HS-5 (cell line): ENCODE measurements at places on chromosomes 4 and X.

DNA sequence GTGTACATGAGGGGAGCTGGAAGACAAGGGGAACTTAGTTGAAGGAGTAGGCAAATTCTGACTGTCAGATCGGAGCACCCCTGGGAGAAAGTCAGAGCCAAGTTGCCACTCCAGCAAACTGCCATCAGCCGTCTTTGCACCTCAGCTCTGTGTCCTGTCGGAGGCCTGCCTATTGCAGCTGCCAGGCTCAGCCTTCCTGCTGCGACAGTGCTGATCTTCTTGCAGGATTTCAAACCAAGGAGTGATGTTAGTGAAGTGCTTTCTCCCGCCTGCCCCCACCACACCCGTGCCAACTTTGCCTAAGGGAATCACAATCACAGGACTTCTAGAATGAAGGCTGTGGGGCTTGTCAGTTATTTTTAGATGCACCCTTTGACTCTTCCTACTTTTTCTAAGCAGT lies 185.3 kb downstream of the KIT start:
- no peak for DNase-seq

GRCh38 chr4:88841635-88842034 lies 144.0 kb upstream of the NAP1L5 start:
- no peak for DNase-seq

DNA sequence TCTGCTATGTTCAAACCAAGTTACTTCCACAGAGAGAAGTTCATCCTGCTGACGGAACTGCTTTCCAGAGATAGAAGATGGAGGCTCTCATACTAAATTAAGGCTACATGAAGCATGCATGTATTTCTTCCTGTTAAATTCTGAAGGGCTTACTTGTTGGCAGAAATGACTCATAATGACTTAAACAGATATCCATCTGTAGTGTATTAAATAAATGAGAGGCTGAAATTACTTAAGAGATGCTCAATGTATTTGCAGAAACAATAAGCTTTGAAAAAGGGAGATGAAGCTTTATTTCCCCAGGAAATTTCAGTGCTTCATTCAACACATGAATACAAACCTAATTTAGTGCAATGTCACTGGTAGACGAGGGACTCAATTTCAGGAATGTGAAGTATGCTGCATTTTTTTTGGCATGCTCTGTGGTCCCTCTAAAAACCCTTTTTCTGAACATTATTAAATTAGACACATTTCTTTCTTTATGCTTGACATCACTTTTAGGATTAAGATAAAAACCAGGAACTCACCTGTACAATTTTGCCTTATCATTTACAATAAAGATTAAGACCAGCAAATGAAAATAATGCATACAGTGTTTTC lies 759.1 kb upstream of the POU3F4 start:
- no peak for DNase-seq

- no peak for DNase-seq
Observed at GRCh38 chr4:26796081-26796480, 64.6 kb upstream of the STIM2 start.

DNA sequence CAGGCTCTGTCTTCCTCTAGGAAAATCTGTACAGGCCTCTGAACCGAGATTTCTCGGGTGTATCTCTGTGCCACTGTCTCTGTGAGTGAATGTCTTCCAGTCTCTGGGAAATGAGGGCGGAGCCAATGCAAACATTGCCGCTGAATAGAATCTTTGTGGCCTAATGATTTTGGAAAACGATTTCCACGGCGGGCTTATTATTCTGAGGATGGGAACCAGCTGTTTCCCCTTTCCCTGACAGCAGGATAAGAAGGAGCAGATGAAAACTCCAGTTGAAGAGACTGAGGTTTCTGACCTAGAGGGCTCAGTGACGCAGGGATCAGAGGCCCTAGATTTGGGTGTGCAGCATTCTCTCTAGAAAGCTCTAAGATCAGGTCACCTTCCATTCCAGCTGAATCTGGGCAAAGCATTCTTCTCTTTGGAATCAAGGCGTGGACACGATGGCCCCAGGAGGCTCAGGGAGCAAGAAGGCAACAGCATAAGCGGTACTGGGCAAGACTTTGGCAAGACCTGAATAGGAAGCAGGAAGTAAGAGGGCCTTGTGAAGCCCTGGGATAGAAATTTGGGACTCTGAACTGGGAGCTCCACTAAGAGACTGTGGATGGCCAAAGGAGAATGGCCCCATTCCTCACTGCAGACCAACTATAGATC lies 47.3 kb downstream of the PJA1 start:
- no peak for DNase-seq

DNA sequence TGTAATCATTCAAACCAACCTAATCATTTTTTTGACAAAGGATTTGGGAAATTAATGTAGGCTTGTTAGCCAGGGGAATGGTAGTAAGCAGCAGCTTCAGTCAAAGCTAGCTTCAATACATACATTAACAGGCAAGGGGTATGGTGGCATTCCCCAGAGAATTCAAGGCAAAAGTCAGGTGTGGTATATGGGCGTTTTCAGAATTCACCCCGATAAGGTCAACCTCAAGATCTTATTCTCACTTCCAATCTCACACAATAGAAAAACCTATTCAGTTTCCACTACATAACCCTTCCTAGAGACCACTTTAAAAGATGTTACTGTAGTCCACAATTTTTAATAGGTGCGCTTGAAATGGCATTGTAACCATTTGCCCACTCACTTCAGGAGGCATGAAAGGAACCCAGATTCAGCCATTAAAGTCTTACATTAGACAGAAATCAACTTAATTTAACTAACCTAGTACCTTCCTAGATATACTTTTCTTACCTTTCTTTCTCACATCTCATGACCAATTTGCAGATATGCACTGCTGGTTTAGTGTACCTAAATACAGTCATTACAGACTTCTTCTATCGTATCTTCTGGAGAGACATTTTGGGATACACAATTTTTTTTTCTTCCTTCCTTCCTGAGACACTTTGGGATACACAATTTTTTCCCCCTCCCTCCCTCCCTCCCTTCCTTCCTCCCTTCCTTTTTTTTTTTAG lies 34.9 kb downstream of the MAML3 start:
- no peak for DNase-seq

- DNase-seq: no peak
Observed at GRCh38 chrX:5086388-5086787, 1142.3 kb downstream of the NLGN4X start.

GRCh38 chrX:108415146-108415545 lies 23.1 kb downstream of the COL4A6 start:
- DNase-seq: no peak

GRCh38 chr4:154928640-154929257 lies 147.7 kb downstream of the RBM46 start:
- DNase-seq: no peak

GRCh38 chrX:130081421-130082045 lies 28.8 kb downstream of the ELF4 start:
- DNase-seq: no peak

- DNase-seq: no peak
Observed at GRCh38 chr4:20984576-20984836, 284.2 kb downstream of the PACRGL start.

DNA sequence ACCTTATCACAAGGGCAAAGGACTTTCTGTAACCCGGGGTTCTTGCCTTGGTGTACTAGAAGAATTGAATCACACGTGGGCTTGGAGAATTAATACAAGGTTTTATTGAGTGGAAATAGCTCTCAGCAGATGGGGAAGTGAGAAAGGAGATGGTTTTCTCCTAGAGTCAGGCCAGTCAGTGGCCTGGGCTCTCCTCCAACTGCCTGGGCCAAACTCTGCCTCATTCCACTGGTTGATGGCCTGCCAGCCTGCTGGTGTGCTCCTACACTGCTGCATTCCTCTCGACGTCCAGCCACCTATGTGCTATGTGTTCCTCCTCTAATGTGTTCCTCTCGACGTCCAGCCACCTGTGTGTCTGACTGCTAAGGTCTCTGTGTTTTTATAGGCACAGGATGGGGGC lies 35.3 kb upstream of the SPIN2A start:
- no peak for DNase-seq

DNA sequence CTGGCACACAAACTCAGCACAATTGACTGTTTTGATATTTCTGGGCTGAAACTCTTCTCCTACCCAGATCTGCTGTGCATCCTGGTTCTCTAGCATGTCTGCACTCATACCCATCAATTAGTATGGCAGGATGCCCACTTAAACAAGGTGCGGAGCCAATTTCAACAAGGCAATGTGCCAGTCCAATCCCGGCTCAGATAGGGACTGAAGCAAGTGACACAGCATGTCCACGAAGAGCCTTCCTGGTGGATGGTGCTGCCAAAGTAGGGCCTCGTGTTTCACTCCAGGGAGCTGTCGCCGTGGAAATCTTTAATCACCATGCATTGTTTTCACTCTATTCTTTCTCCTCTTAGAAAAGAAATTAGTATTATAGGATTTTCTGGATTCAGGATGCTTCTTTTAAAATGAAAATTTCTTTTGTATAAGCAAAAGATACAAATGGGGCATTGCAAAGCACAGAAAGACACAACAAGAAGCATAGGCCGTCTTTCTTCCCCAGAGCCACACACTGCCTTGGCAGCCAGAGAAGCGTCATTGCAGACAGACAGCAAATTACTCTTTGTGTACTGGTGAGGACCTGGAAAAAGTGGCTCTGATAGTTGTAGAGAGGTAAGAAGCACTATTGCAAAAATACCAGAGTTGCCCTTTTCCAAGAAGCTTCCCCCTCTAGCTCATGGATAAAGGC lies 40.6 kb upstream of the LSM6 start:
- no peak for DNase-seq

GRCh38 chrX:112259375-112259774 lies 176.8 kb upstream of the TRPC5 start:
- DNase-seq: no peak

- no peak for DNase-seq
Observed at GRCh38 chrX:131565909-131566308, 22.0 kb downstream of the OR13H1 start.

- DNase-seq: no peak
Observed at GRCh38 chr4:140094438-140095420, 59.3 kb downstream of the MAML3 start.

DNA sequence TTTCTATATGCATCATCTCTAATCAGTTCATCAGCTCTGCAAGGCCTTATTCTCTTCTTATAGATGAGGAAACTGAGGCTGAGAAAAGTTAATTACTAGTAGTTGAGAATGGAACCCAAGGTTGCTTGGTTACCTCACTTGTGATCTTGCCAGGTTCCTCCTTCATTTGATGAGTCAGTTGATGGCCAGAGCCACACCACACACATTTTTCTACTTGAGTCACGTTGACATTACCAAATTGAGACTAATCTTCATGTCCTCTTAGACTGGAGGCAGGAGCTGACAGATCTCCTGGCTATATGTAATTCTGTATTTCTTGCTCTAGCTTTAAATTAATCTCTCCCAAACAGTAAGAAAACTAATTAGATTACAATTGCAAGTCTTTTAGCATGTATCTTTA lies 428.4 kb downstream of the AFF2 start:
- DNase-seq: no peak

GRCh38 chr4:139609647-139610046 lies 53.6 kb upstream of the SETD7 start:
- no peak for DNase-seq

DNA sequence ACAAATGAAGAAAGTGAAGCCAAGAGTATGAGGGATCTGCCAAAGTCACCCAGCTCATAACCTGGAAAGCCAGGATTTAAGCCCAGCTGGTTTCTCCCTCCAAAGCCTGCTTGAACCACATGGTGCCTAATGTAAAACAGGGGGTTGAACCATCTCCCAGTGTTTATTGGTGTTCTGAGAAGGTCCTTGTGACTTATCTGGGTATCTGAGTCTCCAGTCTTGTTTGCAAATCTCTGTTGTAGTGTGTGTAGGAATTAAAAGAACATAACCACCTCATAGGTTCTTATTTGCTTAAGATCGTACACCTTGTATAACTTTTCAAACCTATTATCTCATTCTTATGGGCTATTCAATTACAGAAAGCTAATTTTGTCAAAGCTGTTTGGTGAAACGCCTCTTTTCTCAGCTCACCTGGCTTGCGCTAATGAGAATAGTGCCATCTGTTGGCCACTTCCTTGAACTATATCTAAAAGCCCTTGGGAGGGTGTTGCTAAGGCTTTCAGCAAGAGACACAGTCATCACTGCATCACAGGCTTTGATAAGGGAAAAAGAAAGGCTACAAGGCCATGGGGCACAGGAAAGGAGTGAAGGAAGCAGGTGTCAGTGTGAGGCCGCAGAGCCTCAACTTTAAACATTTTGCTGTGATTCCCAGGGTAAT lies 34.0 kb downstream of the ETDB start:
- DNase-seq: peak; percentile 33

GRCh38 chr4:10741961-10742699 lies 57.6 kb upstream of the CLNK start:
- DNase-seq: no peak

DNA sequence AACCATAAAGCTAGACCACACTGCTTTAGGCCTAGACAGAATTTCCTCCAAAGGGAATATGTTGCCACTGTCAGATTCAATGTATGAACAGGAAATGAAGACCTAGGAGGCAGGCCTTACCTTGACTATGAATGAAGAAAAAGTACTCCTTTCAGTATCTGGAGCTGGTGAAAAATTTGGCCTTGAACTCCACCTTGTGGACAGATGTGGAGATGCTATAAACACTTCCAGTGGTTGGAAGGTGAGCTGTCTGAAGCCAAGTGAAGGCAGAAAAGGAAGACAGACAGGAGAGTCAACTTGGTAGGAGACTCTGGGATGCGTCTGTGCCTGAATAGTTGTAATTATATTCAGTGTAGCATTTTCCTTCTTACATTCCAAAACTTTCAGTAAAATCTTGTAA lies 17.2 kb downstream of the SPIN3 start:
- no peak for DNase-seq

- no peak for DNase-seq
Observed at GRCh38 chr4:89263265-89263664, 44.3 kb downstream of the GPRIN3 start.

GRCh38 chr4:14345356-14345775 lies 656.9 kb upstream of the CPEB2 start:
- no peak for DNase-seq

- no peak for DNase-seq
Observed at GRCh38 chr4:162274354-162274753, 110.6 kb upstream of the FSTL5 start.

DNA sequence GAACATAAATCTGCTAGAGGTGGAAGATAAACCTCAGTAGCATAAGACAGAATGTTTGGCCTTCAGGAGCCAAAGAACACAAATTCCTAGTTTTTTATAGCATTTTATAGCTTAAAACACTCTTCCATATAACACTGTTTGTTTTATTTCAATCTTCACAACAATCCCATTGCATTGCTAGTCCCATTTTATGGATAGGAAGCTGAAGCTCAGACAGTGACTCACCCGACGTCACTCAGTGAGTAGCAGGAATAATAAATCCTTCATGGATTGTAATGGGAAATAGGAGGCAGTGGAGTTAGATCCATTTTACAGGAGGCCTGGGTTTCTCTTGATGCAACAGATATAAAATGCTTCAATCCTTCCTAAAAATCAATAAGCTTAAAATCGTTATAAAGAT lies 217.5 kb downstream of the RAB28 start:
- no peak for DNase-seq
